ENCODE measurements at places on chromosomes 5 and 9.

GRCh38 chr9:35350827-35351549 is 138.9 kb upstream of the RUSC2 start:
- DNase-seq: no peak

- no peak for DNase-seq
Measured at GRCh38 chr5:132075719-132076077, 2.1 kb downstream of the CSF2 start.

- no peak for DNase-seq
Measured at GRCh38 chr9:30120666-30121065, 2263.8 kb upstream of the ACO1 start.

- no peak for DNase-seq
Measured at GRCh38 chr5:91252916-91253315, 130.2 kb downstream of the ARRDC3 start.

DNA sequence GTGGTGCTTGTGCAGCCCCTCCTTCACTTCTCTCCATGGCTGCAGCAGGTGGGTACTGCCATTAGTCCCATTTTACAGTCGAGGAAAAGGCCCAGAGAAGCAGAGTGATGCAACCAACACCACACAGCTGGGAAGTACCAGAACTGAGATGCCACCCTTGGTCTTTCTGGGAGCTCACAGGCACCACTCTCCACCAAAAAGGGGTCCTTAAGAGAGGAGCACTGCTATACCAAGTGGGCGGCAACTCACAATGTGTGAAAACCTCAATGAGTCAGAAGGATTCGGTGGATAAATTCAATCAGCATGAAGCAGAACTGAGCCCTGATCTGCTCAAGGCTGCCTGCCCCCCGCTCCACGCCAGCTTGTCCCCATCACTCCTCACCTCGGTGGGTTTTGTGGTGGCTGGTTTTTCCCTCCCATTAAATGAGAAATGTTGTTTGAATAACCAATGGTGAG is 213.7 kb downstream of the FSTL4 start:
- no peak for DNase-seq

DNA sequence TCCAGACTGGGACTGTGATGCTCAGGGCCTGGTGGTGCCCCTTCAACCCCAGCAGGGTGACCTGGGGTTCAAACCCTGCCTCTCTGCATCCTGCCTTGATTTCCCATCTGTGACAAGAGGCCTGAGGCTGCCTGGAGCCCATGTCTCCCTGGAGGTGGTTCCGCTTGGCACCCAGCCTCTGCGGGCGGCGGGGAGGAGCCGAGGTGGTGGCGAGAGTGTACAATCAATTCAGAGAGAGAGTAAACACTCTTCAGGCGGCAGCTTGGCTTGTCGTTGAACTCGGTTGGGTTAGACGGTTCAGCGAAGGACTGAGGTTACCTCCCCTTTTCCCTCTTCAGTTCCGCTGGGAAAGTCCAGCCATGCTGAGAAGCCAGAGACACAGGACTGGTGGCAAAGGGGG is 39.3 kb downstream of the NTNG2 start:
- no peak for DNase-seq

DNA sequence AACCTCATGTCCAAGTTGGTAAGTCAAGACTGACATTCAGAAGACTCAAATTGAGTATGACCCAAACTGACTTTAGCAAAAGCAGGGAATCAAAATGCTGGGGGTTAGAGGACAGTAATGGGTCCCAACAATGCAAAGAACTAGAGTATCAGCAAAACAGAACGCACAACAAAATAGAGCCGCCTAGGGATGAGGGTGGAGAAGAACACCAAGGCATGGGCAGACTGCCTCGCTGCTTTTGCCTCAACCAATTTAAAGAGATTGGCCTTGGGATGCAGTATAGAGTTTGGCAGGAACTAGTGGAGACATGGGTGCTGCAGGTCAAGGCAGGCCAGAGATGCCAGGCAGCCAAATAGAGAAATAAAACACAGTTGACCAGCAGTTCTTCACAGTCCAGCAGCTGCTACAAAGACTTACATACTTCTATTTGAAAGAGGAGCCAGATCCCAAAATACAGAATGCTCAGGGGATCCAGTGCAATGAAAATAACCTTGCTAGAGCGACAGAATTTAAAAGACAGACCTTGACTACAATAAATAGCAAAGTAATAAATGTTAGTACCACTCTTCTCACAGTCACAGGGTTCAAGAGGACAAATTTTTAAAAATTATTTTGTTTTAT is 83.9 kb upstream of the NIPBL start:
- DNase-seq: no peak

DNA sequence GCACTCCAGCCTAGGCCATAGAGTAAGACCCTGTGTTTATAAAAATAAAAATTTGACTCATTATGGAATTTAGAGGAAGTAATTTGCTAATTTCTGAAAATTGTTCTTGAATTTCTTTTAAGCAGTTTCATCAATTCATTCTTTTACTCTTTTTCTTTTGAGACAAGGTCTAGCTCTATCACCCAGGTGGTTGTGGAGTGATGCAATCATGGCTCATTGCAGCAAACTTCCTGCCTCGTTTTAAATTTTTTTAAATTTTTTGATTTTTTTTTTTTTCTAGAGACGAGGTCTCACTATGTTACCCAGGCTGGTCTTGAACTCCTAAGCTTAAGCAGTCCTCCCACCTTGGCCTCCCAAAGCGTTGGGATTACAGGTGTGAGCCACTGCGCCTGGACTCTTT is 3.1 kb upstream of the CAMLG start:
- DNase-seq: no peak

GRCh38 chr5:161857358-161857757 is 9.4 kb downstream of the GABRA1 start:
- no peak for DNase-seq

- no peak for DNase-seq
Measured at GRCh38 chr5:55894135-55894534, 43.0 kb downstream of the IL31RA start.

DNA sequence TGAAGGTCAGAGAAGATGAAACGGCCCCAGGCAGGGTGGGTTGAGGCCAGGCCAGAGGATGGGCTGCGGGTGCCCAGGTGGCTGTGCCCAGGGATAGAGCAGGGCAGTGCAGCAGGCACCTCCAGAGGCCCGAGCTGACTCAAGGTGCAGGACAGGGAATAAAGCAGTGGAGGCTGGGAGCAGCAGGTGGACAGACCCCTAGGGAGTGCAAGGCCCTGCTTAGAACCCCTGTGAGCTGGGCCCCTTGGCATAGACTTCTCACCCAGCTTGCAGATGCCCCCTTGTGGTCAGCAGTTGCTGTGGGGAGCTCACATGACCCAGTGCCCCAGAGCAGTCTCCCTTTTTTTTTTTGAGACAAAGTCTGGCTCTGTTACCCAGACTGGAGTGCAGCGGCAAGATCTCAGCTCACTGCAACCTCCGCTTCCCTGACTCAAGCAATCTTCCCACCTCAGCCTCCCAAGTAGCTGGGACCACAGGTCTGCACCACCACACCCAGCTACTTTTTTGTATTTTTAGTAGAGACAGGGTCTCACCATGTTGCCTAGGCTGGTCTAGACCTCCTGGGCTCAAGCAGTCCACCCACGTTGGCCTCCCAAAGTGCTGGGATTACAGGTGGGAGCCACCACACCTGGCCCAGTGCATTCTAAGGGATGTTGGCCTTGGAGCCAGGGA is 118.8 kb downstream of the WNK2 start:
- DNase-seq: no peak
